ENCODE measurements at places on chromosomes 6 and 20.

DNA sequence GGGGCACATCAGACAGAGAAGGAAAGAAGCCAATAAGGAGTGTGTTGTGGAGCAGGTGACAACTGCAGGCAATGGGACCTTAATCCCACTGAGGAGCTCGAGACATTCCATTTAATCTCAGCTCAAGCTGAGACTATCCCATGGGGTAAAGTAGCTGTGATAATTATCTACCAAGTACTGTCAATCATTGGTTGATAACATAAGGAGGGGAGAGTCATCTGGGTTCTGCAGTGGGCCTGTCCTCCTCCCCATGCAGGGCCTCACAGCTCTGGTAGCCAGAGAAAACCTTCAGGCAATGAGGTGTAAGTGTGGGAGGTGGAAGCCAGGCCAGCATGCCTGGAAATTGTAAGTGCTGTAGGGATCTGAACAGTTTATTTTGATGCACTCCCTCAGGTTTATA lies 375.0 kb upstream of the ARID1B start:
- no peak for DNase-seq

- DNase-seq, result no peak
These were observed 12.5 kb upstream of the R3HDML start for GRCh38 chr20:44324343-44324742.

DNA sequence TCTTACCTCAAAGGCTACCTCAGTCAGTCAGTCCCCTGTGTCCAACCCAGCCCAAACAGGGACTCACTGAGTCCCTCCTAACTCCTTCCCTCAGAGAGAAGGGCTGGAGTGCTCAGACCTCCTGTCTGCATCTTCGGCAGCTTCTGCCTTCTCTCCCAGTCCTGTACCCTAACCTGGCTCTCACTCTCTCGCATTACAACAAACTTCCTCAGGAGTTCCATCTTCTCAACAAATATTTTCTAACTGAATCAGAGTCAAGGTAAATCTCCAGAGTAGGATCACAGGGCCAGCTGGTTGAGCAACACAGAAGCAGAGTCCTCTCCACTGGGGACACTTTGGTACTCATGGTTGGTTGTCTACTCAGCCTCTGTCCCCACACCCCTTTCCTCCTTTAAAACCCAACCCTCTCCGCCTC lies 92.3 kb downstream of the MRPL14 start:
- DNase-seq, result no peak

- DNase-seq, result no peak
These were observed 48.4 kb downstream of the RIOK1 start for GRCh38 chr6:7438011-7438410.

DNA sequence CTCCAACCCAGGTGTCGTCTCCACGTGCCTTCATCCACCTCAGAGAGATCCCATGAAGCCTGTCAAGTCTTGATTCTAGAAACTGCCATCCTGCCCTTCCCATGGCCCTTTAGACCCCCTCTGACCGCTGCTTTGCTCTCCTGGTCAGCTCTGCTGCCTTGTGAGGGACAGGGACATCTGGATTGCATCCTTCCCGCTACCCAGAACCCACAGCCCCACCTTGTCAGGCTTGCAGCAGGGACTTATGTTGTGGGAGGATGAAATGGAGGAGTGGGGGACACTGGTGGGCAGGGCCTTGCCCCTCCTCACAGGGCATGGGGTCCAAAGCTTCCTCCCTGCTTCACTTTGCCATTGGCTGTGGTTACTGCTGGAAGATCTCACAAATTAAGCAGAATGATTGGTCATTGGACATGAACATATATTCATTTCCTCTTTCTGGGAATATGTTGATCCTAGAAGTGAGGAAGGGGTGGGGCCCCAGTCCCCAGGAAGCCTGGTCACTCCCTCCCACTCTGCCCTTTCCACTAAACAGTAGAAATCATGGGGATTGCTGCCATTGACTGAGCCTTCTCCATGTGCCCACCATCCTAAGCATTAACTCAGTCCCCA lies 4.5 kb downstream of the GLP1R start:
- no peak for DNase-seq

DNA sequence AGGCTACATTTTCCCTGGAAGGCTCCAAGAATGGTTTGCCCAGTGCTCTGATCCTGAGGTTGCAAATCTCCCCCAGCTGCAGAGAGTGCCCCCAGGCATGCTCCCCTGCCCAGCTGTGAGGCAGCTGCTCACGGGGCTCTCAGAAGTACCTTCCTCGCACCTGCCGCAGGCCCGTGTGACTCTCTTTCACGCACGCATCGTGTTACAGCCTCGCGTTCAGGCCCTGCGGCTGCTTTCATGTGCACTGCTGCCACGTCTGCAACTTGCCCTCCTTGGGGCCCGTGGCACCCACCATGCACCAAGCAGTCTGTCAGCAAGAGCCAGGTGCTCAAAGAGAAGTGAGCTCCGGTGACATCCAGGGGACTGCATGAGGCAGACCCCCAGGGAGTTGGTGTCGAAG lies 28.6 kb upstream of the SPO11 start:
- no peak for DNase-seq

DNA sequence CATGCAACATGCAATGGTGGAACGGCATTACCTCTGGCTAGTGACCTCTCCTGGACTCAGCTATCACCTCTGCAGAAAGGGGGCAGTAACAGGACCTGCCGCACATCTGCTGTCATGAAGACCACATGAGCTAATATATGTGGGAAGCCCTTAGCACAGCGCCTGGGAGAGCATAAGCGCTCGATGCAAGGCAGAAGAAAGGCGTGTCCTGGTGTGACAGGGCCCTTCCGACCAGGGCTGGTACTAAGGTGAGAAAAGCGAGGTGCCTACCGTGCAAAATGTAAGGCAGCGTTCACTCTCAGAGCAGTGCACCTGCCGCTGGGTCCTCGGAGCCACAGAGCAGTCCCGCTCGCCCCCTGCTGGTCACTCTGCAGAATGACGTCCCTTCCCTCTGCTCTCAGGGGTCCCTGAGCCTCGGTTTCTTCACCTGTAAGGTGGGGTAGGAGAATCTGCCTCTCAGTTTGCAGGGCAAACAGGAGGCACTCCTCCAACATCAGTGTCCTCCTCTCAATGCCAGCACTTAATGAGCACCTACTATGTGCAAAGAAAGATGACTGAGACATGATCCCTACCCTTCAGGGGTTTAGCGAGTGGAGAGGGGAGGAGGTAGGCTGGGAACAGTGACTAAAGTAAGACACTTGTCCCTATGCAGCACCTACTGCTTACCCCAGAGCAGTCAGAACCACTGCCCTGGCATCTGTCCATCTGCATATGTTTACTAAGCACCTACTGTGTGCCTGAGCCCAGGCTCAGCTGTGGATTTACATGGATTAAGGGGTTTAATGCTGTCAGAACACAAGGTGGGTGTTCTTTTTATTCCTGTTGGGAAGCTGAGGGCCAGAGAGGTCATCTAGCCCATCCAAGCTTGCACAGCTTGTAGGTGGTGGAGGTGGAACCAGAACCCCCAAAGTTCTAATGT lies 41.1 kb upstream of the PTGIS start:
- DNase-seq, result peak; percentile 81

DNA sequence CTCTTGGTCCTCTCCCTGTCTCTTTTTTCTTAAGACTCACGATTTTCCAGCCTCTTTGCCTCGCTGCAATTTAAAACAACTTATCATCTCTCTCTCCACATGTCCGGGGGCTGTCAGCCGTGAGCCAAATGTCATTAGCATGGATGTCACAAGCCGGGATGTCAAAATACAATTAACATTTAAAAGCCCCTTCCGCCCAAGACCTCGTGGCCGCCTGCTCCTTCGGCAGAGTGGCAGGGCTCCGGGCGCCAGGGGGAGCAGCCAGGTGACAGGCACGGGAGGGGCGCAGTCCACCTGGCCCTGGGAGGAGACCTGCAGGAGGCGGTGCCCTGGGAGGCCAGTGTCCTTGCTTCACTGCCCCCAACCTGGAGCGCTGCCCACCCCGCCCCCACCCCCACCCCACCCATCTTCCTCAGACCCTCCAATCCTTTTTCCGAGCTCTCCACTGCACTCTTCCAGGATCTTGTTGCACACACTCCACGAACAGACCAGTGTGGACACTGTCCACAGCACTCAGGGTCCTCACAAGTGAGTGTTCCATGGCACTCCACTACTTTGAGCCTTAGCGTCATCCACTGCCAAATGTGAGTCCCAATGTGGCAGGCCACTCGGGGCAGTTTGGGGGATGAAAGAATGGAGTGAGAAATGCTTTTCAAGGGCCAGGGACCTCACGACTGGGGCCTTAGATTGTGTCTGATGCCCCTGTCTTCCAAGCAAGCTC lies 5.6 kb upstream of the GRM4 start:
- DNase-seq, result no peak

DNA sequence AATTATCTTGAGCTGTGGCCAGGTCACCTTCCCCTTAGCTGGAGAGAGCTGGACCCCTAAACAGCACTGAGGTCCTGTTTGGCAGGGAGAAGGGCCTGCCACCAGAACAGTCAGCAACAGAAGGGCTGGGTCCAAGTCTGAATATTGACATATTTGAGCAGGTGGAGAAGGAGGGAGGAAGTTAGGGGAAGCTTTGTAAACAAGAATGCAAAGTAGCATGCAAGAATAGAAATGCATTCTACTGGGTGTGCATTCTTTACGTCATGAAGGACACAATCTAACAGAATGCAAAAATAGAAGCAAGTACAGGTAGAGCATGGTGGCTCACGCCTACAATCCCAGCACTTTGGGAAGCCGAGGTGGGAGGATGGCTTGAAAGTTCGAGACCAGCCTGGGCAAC lies 100.5 kb downstream of the QRSL1 start:
- DNase-seq, result no peak

GRCh38 chr6:100968949-100969348 lies 87.8 kb upstream of the ASCC3 start:
- no peak for DNase-seq

- no peak for DNase-seq
These were observed 800 bp upstream of the GRIK2 start for GRCh38 chr6:101392586-101393230.

All from activated naive CD4-positive, alpha-beta T cell treated with anti-CD3 and anti-CD28 coated beads for 36 hours (primary cell).